Stimulated activated CD4-positive, alpha-beta T cell treated with anti-CD3 and anti-CD28 coated beads, Interleukin-1b, Interleukin-23, amount 100 ng/mL, for 1 hour (primary cell): ENCODE measurements at places on chromosomes 2 and 18.

DNA sequence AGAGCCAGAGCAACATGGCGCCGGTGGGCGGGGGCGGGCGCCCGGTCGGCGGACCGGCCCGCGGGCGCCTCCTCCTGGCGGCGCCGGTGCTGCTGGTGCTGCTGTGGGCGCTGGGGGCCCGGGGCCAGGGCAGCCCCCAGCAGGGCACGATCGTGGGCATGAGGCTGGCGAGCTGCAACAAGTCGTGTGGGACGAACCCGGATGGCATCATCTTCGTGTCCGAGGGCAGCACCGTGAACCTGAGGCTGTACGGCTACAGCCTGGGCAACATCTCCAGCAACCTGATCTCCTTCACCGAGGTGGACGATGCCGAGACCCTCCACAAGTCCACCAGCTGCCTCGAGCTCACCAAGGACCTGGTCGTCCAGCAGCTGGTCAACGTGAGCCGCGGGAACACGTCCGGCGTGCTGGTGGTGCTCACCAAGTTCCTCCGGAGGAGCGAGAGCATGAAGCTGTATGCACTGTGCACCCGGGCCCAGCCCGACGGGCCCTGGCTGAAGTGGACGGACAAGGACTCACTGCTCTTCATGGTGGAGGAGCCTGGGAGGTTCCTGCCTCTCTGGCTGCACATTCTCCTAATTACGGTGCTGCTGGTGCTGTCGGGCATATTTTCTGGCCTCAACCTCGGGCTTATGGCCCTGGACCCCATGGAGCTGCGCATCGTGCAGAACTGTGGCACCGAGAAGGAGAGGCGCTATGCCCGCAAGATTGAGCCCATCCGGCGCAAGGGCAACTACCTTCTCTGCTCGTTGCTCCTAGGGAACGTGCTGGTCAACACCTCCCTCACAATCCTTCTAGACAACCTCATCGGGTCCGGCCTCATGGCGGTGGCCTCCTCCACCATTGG is 507 bp downstream of the CNNM4 start:
- DNase-seq: no peak

DNA sequence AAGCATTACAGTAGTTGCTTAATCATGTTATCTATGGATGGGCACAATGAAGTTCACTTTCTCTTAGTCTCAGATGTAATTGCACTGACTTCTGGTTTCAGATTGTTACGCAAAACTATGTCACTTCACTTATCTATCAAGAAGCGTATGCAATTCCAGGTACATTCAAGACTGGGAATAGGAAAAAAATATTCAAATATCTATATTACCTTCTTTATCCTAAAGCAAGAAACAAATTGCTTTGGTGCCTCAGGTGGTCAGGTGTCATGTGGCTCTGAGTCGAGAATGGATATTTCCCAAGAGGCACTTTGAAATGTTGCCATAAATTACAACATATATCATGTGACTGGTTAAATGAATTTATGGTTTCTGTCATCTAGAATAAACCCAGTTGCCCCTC is 318.6 kb downstream of the SS18 start:
- no peak for DNase-seq

DNA sequence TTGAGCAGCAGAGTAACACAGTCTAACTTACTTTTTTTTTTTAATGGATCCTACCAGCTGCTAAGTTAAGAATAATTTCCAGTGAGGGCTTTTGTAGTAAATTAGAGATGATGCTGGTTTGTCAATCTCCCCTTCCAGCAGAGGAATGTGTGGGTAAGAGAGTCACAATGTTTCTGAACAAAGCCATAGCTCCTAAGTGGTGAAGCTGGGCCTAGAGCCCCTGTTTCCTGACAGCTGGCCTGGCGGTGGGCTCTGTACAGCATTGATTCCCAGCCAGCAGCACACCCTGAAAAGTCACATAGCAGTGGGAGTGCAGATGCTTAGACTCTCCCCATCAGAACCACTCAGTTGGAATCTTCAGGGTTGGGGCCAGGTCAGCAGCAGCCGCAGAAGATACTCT is 24.4 kb downstream of the CAPG start:
- no peak for DNase-seq

DNA sequence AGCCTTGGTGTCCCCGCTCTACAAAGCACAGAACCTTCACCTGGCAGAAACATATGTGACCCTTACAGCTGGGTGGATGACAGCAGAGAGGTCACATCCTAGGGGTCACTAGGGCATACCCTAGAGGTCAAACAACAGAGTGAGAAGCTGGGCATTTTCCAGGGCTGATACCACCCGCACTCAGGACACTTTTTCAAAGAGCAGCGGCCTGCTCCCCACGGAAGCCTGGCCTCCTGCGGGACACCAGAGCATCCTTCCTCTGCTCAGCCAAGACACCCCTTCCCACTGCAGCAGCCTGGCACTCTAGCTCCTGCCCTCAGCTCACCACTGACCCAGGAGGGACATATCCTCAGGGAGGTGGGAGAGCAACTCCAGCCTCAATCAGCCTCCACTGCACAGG is 86.0 kb downstream of the GALNT14 start:
- no peak for DNase-seq

DNA sequence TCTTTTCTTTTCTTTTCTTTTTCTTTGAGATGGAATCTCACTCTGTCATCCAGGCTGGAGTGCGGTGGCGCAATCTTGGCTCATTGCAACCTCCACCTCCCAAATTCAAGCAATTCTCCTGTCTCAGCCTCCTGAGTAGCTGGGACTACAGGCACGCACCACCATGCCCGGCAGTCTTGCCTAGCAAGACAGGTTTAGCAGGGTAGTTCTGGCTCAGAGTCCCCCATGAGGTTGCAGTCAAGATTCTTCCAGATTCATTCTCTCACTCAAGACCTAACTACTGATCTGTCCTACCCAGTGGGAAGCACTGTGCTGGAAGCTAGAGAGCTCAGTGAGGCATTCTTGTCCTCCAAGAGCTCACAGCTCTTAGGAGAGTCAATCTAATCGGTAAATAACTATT is 17.6 kb upstream of the ZAP70 start:
- no peak for DNase-seq
